ENCODE measurements at places on chromosomes 1 and 21. TPM values are rescaled to one million over a fixed set of nuclear protein-coding genes. Genes with fewer than 3 reads are reported as not detected.

The FH gene
- 69.5 TPM for polyA plus RNA-seq

DNA sequence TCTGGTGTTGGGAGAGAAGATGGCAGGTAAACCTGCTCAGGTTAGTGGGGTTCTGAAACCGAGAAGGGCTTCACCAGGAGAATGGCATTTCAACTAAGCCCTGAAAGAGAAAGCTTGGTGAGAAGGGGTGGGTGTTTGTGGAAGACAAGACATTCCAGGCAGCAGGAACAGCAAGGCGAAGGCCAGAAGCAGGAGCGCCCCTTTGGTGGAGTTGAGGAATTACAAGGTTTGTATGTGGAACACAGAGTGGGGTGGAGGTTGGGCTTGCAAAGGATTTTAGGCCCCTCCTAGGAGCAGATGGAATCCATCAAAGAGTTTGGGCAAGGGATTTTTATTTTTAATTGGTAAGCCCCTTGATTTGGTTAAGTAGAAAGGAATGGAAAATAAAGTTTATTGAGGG is 24.8 kb upstream of the ELOA start:
- DNase-seq, result no peak

The BRDT gene
- not detected for polyA plus RNA-seq

The BRINP2 gene
- polyA plus RNA-seq, result 0.12 TPM

GRCh38 chr1:46130606-46131005 is 1.8 kb downstream of the PIK3R3 start:
- DNase-seq, result peak; percentile 20

The KRTAP19-3 gene
- not detected for polyA plus RNA-seq

- DNase-seq, result no peak
These were observed 10.3 kb downstream of the KDF1 start for GRCh38 chr1:26949926-26950319.

DNA sequence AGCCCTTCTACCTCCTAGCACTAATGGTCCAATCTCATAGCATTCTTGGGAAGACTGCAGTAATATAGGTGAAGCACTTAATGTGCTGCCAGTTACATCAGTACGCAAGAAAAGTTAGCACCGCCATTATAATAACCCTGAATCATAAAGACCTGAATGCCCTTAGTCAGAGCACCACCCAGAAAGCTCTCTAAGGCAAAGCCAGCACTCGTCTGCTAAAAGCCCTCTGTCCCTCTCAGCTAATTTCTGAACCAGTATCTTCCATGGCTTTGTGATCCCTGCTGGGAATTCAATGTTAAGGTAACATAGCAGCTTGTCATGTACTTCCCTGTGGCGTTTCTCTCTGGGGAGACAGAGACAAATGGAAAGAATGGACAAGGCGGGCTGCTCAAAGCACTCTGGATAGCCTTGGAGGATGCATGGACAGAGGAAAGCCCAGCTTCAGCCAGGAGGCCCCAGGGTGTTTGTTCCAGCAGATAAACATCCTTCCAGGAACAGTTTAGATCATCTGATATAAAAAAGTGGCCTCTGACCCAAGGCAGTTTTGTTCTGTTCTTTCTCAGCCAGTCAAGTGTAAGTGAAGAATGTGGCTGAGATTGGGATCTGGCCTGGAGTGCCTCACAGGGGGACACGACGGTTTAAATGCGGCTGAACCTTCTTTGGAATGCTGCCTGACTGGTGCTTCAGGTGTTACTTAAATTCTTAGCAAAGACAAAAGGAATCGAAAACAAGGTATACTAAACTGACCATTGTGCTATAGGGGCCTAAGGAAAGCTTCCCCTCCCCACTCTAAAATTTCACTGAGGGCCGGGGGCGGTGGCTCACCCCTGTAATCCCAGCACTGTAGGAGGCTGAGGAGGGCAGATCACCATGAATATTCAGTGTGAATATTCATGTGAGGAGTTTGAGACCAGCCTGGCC is 58.1 kb upstream of the VTCN1 start:
- no peak for DNase-seq

The NVL gene
- 26.8 TPM for polyA plus RNA-seq

- no peak for DNase-seq
These were observed 14.3 kb downstream of the PROX1 start for GRCh38 chr1:214002060-214002459.

The RAB3B gene
- polyA plus RNA-seq, result 4.1 TPM

DNA sequence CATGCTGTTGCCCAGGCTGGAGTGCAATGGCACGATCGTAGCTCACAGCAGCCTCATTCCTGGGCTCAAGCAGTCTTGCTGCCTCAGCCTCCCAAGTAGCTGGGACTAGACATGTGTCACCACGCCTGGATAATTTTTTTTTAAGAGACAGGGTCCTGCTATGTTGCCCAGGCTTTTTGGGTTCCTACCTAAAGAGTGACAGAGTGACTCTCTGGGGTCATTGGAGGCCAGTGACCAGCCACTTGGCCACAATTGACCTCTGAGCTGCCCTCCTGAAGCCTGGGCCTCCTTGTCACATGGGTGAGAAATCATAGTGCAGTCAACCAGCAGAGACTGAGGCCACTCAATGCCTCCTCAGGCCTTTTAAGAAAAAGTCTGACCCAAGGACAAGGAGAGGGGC is 5.7 kb downstream of the DIO1 start:
- no peak for DNase-seq

The JAK1 gene
- polyA plus RNA-seq, result 69.1 TPM

The TFF2 gene
- 0.12 TPM for polyA plus RNA-seq

The C1orf50 gene
- 8.4 TPM for polyA plus RNA-seq

GRCh38 chr1:93081716-93082115 is 2.6 kb downstream of the MTF2 start:
- DNase-seq, result no peak

The HOOK1 gene
- polyA plus RNA-seq, result 35.6 TPM
